Activated T-helper 1 cell treated with anti-CD3 and anti-CD28 coated beads, Interleukin-2, amount 50 U/mL, for 16 hours (primary cell): ENCODE measurements at places on chromosomes 6 and 20.

DNA sequence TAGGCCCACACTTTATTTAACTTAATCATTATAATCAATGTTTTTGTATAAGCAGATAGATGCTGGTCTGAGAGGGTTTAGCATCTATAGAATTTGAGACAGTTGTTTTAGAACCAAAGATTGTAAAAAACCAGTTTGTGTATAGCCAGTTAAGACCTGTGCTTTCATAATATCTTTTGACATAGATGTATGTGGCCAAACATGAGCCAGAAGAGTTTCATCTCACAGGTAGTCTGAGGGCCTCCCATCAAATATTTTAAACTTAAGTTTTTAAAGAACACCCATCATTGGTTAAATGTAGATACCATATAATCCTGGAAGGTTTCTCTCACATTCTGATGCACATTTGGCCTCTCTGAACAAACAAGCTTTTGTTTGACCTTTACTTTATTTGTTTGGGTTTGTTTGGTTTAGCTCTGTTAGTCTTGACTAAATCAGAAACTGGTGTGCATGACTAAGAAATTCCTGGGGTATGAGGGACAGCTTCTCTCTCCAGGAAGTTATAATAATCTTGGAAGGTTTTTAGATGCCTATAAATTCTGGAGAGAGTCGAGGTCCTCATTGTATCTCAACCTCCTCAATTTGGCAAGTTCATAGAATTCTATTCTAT lies 58.0 kb upstream of the TMEM200A start:
- no peak for DNase-seq

GRCh38 chr20:19021406-19022117 lies 190.9 kb upstream of the SLC24A3 start:
- no peak for DNase-seq

DNA sequence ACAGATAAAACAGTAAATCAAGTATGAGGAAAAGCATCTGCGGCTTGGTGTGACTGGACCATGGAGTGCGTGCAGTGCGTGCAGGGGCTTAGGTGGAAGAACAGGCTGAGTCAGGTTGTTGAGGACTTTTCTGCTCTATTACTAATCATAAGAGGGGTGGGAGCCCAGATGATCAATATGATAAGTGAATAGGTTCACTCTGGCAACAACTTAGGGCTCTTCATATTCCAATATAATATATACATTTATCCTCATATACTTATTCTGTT lies 56.4 kb downstream of the PDE10A start:
- no peak for DNase-seq

- no peak for DNase-seq
These were observed 146.2 kb downstream of the DLL1 start for GRCh38 chr6:170144571-170145271.

DNA sequence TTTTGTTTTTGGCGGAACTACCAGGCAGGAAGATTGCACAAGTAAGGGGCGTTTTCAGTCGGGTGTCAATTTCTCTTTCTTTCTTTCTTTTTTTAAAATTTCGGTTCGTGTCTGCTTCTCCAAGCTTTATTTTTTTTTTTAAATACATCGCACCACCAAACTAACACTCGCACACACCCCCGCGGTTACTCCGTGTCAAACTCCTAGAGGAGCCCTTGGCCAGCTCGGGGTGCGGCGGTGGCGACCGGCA lies 338 bp downstream of the UTRN start:
- no peak for DNase-seq

GRCh38 chr6:150142097-150142669 lies 661 bp upstream of the PPP1R14C start:
- no peak for DNase-seq

DNA sequence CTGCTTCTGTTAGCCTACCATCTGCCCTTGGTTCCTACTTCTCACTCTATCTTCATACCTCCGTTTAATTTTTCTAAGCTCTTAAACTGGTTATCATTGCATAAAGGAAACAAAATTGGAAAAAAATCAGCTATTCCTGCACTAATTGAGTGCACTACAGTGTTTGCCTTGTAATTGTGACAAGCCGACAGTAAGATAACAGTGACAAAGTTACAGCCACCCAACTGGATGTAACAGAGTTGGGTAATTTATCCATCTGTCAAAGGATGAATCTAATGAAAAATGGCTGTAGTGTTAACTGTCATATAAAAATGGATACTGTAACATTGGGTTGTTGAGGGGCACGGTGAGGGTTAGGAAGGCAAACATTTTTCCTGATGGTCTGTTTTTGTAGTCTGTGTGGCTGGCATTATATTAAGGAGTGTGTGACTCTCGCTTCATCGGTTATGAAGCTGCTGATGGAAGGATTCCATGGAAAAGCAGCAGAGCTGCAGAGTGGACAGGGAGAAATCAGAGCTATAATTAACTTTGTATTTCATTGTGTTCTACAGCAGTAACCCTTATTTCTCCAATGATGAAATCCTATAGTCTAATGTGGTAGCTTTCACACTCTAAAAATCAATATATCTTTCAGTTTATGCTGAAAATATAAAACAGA lies 12.7 kb downstream of the PBOV1 start:
- no peak for DNase-seq

DNA sequence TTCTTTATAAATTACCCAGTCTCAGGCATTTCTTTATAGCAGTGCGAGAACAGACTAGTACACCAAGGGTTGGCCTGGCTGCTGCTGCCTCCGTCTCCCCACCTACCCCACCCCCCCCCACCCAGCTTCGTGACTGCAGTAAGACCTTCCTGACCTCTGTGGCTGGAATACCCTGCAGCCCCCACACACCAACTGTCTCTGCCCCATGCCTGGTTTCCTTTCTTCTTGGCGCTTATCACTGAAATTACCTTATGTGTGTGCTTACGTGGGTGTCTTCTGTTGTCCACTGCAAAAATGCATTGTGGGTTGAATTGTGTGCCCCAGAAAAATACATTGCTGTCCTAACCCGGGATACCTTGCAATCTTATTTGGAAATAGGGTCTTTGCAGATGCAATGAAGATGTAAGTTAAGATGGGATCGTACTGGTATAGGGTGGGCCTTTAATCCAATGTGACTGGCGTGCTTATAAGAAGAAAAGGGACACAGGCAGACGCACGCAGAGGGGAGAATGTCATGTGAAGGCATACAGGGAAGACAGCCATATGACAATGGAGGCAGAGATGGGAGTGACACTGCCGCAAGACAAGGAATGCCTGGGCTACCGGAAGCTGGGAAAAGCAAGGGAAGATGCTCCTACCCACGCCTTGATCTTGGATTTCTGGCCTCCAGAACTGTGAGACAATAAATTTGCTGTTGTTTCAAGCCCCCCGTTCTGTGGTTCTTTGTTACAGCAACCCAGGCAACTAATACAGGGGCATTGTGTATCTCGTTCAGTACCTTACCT lies 15.4 kb downstream of the SYNJ2 start:
- no peak for DNase-seq

GRCh38 chr6:33235221-33235634 lies 26.9 kb downstream of the RING1 start:
- DNase-seq: no peak

DNA sequence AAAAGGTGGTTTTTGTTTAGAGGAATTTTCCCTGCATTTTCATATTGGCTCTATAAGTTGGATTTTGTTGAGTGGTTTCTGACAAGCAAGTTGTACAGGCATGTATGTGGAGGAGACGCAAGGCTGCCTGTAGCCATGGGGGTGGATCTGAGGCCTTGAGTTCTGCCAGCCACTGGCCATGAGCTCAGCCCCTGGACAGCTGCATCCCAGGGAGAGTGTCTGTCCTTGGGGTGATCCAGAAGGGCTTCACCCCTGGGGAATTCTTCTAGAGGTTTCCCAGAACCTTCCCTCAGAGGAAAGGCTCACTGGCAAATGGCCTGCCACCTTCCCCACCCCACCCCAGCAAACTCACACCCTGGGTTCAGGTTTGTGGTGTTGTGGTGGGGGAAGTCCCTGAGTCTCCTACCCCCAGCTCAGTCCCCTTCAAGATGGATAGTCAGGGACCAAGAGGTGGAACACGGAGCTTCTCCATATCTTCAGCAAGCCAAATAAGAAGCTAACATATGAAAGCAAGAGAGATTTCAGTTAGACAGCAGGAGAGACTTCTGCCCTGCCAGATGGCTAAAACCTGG lies 11.6 kb upstream of the NOL4L start:
- DNase-seq: no peak
